ENCODE measurements at places on chromosomes 2 and 18.
A peak's percentile ranks its signal among the peaks of the same experiment; 100 is the strongest.

GRCh38 chr2:68762665-68763064 lies 28.1 kb downstream of the ARHGAP25 start:
- DNase-seq, result no peak

GRCh38 chr2:138239902-138240491 lies 261.6 kb upstream of the SPOPL start:
- no peak for DNase-seq

GRCh38 chr2:67848551-67849285 lies 214.1 kb downstream of the C1D start:
- no peak for DNase-seq

- DNase-seq, result no peak
These were observed 7.7 kb upstream of the TRAPPC8 start for GRCh38 chr18:31950583-31950982.

DNA sequence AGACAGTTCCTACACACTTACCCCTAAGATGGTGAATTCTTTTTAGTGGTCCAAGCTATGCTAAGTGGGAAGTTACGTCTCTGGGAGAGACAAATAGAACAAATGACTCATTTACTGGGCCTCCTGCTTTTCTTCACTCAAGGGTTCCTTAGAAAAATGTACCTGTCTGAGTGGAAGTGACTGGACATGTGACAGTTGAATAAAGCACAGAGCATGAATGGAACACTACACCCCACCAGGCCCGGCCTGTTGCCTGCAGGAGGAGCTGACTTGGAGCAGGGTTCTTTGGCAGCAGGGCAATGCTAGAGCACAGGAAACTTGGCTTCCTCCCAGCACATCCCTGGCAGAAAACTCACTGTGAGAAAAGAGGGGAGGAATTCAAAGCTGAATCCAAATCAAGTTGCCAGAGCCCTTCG lies 451.0 kb upstream of the SETBP1 start:
- DNase-seq, result peak; percentile 1

DNA sequence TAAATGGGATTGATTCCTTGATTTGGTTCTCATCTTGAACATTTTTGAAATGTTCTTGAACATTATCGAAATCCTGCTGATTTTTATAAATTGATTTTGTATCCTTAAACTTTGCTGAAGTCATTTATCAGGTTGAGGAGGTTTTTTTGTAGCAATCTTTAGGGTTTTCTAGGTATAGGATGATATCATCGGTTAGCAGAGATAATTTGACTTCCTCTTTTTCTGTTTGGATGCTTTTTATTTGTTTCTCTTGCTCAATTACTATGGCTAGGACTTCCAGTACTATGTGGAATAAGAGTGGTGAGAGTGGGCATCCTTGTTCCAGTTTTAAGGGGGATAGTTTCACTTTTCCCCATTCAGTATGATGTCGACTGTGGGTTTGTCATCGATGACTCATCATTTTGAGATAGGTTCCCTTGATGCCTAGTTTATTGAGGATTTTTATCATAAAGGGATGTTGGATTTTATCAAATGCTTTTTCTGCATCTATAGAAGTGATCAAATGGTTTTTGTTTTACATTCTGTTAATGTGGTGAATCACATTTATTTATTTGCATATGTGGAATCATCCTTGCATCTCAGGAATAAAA lies 201.5 kb upstream of the ZSWIM2 start:
- no peak for DNase-seq

- no peak for DNase-seq
These were observed 5.7 kb downstream of the PTPRM start for GRCh38 chr18:7572822-7573221.

- DNase-seq, result no peak
These were observed 24.2 kb downstream of the FBLN7 start for GRCh38 chr2:112162341-112162740.

- no peak for DNase-seq
These were observed 930.6 kb downstream of the LRP1B start for GRCh38 chr2:141200191-141200590.

- DNase-seq, result no peak
These were observed 79.8 kb upstream of the SPATS2L start for GRCh38 chr2:200226451-200227426.

DNA sequence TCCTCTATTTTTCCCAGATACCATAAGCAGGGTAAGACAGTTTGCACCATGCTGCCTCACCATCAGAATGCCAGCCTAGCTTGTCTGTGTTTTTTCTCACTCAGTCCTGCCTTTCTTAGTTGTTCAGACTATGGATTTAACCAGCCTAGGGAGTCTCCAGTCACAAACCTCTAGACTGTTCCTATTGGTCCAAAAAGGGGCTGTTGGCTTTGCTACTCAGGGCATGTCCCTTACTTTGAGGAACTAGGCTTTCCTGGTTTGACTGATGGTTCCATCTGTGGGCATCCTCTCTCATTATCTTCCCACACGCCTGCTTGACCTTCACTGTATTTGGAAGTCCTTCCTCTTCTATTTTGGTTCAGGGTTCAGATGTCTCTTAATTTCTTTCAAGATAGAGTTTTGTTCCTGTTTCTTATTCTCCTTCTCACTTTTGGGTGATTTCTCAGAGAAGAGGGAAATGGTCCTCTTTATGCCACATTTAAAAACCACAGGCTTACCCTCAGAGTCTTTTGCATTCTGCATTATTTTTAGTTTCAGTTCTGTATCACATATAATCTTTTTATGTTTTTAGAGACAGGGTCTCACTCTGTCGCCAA lies 31.3 kb upstream of the TMEM131 start:
- DNase-seq, result no peak

GRCh38 chr2:77604953-77605929 lies 83.1 kb upstream of the LRRTM4 start:
- no peak for DNase-seq

DNA sequence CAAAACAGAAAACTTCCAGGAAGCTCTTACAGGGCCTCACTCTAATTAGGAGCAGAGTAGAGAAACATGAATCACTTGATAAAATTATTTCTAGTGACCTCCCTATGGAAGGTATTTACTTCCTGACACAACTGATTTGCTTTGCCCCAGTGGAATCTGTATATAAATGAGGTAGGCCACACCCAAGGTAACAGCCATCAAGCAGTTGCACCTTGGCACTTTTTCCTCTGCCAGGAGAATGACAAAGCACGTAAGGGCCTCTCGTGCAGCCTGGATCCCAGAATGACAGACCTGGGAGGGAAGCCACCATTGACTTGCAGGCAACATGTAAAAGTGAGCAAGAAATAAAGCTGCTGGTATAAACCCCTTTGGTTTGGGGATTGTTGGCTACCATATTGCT lies 620.0 kb upstream of the SLC39A10 start:
- no peak for DNase-seq

DNA sequence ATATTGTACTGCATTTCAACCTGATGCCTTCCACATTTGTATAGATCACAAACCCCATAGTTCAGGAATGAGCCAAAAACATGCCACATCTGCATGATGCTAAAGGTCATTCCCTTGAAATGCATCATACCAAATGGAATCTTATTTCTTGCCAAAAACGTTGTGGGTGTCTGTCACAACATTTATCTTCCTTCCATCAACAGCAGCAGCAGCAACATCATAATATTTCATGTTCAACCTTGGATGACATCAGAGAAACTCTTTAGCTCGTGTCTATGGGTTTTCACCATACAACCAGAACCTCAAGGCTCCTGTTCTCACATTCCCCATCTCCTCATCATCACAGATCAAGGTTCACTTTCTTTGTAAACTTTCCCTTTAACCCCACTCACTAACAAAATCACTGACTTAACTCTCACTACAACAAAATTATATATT lies 221.3 kb upstream of the CTAGE1 start:
- no peak for DNase-seq

- DNase-seq, result peak; percentile 42
These were observed 69.6 kb downstream of the POLR1A start for GRCh38 chr2:86035883-86036668.

GRCh38 chr18:56273541-56274219 lies 364.7 kb downstream of the TXNL1 start:
- DNase-seq, result no peak

GRCh38 chr2:174014011-174014698 lies 49.0 kb upstream of the SP3 start:
- DNase-seq, result no peak

- no peak for DNase-seq
These were observed 111.7 kb downstream of the PID1 start for GRCh38 chr2:229159405-229159804.

- peak; percentile 30 for DNase-seq
These were observed 969 bp upstream of the ALKAL2 start for GRCh38 chr2:288758-289361.

GRCh38 chr2:109352898-109353689 lies 224.1 kb downstream of the SH3RF3 start:
- no peak for DNase-seq

DNA sequence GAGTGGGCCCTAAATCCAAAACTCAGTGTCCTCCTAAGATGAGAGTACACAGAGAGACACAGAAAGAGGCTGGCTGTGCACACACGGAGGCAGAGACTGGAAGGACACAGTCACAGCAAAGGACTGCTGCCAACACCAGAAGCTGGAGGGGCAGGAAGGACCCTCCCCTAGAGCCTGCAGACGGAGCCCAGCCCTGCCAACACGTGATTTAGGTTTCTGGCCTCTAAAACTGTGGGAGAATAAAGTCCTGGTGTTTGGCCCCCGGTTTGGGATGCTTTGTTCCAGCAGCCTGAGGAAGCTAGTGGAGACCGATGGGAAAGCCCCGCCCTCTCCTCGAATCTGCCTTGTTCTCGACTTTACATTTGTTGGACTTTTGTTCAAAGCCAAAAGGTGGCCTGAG lies 10.6 kb downstream of the CNDP1 start:
- no peak for DNase-seq

DNA sequence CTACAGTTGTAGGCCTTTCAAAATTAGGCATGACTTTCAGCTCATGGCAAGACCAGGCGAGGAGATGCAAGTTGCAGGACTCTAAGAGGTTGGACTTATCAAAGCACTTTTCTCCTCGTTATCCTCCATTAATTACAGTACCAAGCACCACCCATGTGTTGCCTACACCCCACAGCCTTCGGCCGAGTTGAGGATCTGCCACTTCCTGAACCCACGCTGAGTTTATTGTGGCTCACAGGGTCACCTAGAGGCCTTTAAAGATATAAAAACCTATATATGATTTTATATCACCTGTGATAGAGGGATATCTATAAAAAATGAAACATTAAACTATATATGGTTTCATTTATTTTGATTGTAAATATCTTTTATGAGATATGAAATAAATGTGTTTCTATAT lies 2.6 kb downstream of the UGT1A10 start:
- DNase-seq, result no peak

DNA sequence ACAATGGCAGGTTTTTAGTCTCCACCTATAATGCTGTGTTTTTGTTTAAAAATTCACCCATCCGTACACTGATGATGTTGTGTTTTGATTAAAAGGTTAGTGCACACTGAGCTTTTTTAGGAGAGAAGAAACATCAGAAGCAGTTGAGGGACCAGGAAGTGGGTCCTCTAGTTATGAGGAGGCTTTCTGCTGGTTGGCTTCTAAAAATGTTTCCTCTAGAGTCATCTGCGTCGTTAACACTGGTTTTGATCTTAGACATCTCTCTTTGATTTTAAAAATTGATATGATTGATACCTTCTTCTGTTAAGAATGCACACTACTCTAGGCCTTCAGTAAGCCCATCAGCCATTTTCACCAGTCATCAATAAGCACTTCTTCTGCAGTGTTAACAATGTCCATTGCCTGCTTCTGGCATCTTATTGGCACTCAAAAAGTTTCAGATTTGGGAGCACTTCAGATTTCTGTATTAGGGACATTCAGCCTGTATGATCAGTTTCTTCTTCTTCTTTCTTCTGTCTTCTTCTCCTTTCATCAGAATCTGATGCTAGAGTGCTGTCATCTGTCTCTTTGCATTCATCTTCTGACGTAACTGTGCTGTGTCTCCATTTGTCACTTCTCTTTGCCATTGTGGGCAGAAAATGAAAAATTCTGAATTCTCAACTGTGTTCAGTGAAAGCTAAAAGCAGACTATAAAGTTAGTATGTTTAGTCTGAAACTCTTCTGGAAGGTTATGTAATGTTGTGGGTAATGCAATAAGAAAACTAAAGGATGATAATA lies 56.3 kb downstream of the PHLPP1 start:
- no peak for DNase-seq

GRCh38 chr2:5664278-5664681 lies 27.9 kb upstream of the SOX11 start:
- DNase-seq, result no peak

- no peak for DNase-seq
These were observed 2.4 kb downstream of the HNRNPLL start for GRCh38 chr2:38600242-38600891.

DNA sequence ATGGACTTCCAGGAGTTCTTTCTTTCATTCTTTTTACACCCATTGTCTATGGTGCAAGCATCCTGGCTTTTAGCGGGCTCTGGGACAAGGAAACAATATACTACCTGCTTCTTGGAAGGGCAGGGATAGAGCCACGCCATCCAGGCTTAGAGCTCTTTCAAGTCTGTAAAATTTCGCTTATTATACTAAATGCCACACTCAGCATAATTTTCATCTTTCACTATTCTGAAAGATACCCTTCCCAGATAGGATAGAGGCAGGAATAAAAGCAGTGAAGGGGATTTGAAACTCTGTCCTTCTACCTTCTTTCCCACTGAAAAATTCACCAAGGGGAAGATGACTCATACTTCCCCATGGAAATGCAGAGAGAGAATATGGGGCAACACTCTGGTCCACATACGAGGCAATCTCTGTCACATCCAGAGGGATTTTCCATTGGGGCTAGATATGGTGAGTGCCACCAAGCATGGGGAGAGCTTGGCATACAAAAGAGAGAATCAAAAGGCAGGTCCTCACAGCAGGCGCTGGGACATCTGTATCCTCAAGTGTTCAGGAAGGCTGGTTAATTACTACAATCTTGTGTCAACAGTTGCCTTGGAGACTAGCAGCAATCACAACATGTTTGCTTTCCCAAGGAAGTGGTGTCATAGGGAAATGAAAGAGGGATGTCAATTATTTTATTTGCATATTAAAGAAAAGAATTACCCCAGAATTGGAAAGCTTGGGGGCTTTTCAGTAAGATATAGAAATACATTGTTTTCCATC lies 127.6 kb downstream of the TDRD15 start:
- DNase-seq, result no peak

DNA sequence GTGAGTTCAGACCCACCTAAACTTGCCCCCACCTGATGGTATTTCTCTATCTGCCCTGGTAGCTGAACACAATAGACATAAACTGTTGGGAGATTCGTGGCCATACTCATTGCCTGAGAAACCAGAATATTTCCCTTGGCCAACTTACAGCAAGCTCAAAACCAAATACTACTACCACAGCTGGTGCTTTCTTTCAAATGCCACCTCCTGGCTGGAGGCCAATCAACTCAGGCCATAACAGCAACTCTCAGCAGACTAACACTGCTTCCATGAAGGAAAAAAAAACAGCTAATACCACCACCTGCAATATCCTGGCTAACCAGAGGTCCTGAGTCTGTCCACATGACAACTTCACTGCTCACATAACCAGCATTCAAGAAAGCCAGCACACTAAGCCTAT lies 373.1 kb downstream of the CMPK2 start:
- no peak for DNase-seq

GRCh38 chr2:47437287-47437686 lies 34.3 kb downstream of the MSH2 start:
- no peak for DNase-seq

Data from caudate nucleus (tissue), 63 donors.